ENCODE measurements at places on chromosomes 7 and 10. TPM values are rescaled to one million over a fixed set of nuclear protein-coding genes. Genes with fewer than 3 reads are reported as not detected.

MBLAC1 gene
- 0.89 TPM for total RNA-seq

GRCh38 chr7:6157685-6158423 lies 114.6 kb downstream of the CYTH3 start:
- no peak for DNase-seq

DNA sequence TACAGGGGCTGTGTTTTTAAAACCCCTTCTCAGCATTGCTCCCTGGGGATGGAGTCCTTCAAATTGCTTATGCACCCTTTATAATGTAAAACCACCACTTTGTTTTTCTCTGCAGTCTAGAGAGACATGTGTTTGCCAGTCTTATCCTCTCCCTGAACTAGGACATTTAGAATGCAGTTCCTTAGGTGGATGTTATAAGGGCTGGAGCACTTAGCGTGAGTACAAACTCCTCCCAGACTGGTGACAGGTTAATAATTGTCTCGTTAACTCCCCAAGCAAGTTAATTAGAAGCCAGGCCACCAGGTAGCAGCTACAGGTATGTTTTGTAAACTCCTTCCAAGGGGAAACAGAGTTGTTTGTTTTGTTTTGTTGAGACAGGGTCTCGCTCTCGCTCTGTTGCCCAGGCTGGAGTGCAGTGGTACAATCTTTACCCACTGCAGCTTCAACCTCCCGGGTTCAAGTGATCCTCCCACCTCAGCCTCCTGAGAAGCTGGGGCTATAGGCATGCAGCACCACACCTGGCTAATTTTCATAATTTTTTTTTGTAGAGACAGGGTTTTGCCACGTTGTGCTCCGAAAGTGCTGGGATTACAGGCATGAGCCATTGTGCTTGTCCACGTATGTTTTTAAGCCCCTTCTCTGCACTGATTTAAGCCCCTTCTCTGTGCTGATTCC lies 100.2 kb downstream of the FAM107B start:
- DNase-seq = no peak

DNA sequence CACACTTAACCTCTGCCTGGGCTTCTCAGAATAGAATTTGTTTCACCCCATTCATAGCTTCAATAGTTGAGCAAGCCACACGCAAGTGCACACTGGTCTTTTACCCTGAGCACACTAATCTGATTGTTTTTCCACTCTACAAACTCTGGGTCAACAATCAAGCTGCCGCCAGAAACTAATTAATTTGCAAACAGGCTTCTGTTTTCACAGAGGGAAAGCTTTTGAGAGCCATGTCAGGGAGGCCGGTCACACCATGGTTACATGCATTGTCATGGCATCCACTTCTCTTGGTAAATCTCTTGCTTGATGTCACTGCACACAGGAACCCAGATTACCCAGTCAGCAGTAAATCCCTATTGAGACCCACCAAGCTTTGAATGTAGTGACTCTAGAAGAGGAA lies 154.2 kb downstream of the SEMA3A start:
- no peak for DNase-seq

GRCh38 chr10:35922876-35923600 lies 280.9 kb upstream of the FZD8 start:
- no peak for DNase-seq

DNA sequence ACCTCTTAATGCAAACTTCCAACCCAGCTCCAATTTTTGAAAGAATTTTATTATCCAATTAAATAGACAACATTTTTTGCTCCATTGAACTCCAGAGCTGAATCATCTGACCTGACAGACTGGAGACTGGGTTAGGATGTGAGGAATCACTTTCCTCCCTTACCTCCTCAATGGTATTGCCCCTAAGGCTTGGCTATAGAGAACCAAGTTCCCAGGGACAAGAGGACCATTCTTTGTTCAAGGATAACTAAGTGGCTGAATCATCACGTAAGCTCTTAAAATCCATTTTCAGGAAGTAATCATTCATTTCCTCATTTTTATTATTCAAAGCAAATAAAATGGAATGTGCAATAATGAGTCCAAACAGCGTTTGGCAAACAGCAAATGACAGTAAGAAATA lies 335.1 kb downstream of the GATA3 start:
- no peak for DNase-seq

GRCh38 chr7:135980665-135981180 lies 3.6 kb upstream of the MTPN start:
- DNase-seq = peak; percentile 80

- DNase-seq = no peak
These were observed 59.2 kb downstream of the EMX2 start for GRCh38 chr10:117601716-117602115.

Measured in NCI-H460 (cell line).